ENCODE measurements at places on chromosomes 6 and 20. TPM values are rescaled to one million over a fixed set of nuclear protein-coding genes. Genes with fewer than 3 reads are reported as not detected.

ROMO1 gene
- 118 TPM for total RNA-seq

BNIP5 gene
- not detected for total RNA-seq

MUCL3 gene
- total RNA-seq = not detected

ARG1 gene
- not detected for total RNA-seq

CASS4 gene
- total RNA-seq = 14.9 TPM

SNRPB2 gene
- 40.8 TPM for total RNA-seq

SLC32A1 gene
- not detected for total RNA-seq

TFAP2C gene
- total RNA-seq = not detected

TNXB gene
- 63.9 TPM for total RNA-seq

SLC22A1 gene
- 0.26 TPM for total RNA-seq

PSMB9 gene
- total RNA-seq = 54.7 TPM

AVP gene
- total RNA-seq = not detected

SRSF12 gene
- total RNA-seq = 0.33 TPM

DNA sequence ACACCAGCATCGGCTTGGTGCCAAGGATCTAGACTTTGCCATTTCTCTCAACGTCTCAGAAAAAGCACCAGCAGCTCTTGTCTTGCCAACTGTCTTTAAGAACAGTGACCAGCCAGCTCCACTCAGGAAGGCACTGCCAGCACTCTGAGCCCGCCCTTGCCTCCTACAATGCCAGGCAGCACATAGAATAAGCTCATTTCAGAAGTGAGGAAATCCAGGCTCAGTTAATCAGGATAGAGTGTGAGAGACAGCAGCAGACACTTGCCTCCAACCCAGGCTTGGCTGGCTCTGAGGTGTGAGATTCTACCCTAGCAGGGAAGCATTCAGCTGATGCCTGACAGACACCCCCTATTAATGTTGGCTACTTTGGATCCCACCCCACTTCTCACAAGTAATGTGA, 4.3 kb upstream of the SYNDIG1 start:
- DNase-seq = no peak

- no peak for DNase-seq
Measured at GRCh38 chr6:105831311-105832097, 254.6 kb upstream of the PRDM1 start.

DNA sequence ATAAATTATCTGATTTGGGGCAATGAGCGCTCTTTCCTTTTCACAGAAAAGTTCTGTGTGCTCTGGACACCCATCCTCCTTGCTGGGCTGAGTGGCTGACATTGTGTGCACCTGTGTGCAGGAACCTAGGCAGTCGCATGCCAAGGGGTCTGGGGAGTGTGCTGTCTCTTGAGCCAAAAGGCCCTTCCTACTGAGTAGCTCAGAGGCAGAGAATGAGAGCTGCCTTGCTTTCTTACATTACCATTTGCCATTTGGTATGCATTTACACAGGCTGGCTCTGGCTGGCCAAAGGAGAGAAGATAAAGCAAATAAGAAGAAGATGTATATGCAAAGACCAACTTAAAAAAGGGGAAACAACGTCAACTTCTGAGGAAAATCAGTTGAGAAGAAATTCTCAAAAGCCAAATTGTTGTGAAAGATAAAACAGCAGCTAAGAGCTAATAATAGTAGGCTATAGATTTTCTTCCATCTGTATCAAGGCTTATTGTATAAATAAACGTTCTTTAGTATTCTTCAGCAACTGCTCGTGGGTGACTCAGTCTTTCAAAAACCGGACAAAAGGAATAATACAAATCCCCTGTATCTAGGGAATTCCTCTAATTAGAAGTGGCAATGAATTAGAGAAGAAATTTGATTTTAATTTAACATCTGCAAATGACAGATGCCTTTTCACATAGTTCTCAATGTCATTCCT, 121.9 kb downstream of the INSM1 start:
- peak; percentile 39 for DNase-seq

DNA sequence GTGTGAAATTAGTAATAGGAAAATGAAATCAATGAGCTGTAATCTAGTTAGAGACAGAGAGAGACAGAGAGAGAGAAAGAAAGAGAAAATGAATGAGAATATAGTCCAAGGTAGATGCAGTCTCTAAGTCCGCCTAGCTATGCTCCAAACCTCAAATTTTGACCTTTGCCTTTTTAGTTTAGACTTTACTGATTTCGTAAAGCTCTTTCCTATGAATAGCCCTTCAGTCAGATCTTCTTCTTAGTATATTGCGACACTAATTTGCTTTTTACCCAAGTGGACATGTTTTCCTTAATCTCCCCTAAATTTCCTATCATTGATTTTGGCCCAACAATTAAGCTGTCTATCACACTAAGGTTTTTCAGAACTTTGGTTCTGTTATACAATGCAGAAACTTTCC, 49.5 kb downstream of the TFAP2D start:
- no peak for DNase-seq

GRCh38 chr20:3449319-3449718, 21.5 kb upstream of the ATRN start:
- DNase-seq = no peak

GRCh38 chr6:12249541-12250382, 40.4 kb upstream of the EDN1 start:
- DNase-seq = no peak

DNA sequence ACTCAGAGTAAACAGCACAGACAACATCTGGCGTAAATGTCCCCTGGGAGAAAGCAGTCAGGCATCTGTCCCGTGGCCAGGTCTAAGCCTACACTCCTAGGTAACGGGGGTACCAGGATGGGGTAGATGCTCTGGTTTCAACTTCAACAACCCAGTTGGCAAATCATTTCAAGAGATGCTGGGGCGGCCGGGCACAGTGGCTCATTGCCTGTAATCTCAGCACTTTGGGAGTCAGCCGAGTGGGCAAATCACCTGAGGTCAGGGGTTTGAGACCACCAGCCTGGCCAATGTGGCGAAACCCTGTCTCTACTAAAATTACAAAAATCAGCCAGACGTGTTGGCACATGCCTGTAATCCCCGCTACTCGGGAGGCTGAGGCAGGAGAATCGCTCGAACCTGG, 12.3 kb downstream of the PREX1 start:
- DNase-seq = no peak

GRCh38 chr6:162620073-162620472, 107.5 kb downstream of the PRKN start:
- DNase-seq = no peak

GRCh38 chr6:2378891-2379652, 133.7 kb upstream of the GMDS start:
- DNase-seq = peak; percentile 49

GRCh38 chr6:96823743-96824142, 13.5 kb downstream of the GPR63 start:
- DNase-seq = peak; percentile 38

- DNase-seq = no peak
Measured at GRCh38 chr6:155936551-155936950, 480.9 kb upstream of the NOX3 start.

DNA sequence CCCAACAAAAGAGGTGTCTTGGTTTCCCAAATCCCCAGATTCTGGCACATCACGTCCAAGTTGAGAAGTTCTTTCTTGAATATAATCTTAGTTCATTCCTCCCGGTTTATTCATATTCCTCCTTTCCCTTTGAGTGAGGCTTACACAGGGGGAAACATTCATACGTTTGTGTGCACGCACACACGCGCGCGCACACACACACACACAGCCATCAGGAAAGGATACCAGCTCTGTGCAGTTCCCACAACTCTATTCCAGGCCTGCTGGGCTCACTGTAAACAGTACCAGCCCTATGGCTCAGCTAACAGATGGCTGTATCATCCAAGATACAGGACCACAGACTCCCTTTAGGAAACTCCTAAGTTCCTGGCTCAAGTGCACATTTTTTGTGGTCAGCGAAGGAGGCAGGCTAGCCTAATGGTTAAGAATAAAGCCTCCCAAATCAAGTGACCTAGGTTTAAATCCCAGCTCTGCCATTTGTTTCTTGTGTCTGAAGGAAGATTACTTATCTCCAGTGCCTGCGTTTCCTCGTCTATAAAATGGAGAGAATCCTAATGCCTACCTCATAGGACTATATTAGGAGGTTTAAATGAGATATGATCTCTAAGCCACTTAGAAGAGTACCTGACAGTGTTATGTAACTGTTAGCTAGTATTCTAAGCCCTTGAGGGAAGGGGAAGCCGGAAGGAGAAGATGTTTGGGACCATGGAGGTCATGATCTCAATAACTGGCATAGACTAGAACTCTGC, 3.7 kb upstream of the TAF8 start:
- DNase-seq = peak; percentile 55

- DNase-seq = no peak
Measured at GRCh38 chr20:37880726-37881591, 22.0 kb upstream of the VSTM2L start.

GRCh38 chr6:151263967-151264366, 24.2 kb downstream of the AKAP12 start:
- DNase-seq = peak; percentile 34

- no peak for DNase-seq
Measured at GRCh38 chr6:129212081-129212480, 329.1 kb downstream of the LAMA2 start.

- no peak for DNase-seq
Measured at GRCh38 chr6:1821164-1821512, 211.4 kb downstream of the FOXC1 start.

- no peak for DNase-seq
Measured at GRCh38 chr6:83097204-83097603, 29.7 kb downstream of the DOP1A start.

DNA sequence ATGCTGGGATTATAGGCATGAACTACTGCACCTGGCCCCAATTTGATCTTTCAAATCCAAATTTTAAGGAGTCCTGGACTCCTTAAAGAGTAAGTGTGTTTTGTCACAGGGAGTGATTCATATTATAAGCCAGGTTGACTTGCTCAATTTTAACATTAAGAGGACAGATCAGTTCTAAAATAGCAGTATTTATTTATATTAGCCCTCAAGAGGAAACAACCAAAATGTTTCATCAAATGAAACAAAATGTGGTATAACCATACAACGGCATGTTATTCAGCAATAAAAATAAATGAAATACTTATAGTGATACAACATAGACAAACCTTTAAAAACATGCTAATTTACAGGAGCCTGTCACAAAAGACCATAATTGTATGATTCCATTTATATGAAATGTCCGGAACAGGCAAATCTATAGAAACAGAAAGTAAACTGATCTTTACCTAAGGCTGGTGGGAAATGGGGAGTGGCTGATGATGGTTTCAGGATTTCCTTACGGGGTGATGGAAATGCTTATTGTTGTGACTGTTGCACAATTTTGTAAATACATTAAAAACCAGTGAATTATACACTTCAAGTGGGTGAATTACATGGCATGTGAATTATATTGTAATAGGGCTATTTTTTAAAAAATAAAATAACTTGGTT, 637.4 kb downstream of the MMUT start:
- DNase-seq = peak; percentile 47

- DNase-seq = no peak
Measured at GRCh38 chr20:32142088-32142487, 32.6 kb downstream of the TM9SF4 start.

- DNase-seq = peak; percentile 95
Measured at GRCh38 chr6:169689287-169689686, 12.5 kb downstream of the WDR27 start.

All from fibroblast of lung (primary cell).